M059J (cell line): ENCODE measurements at places on chromosomes 6 and 20.

GRCh38 chr6:127606131-127606562 lies 29.2 kb downstream of the C6orf58 start:
- peak; percentile 65 for DNase-seq

GRCh38 chr6:125312478-125312877 lies 10.7 kb upstream of the HDDC2 start:
- DNase-seq: peak; percentile 24

DNA sequence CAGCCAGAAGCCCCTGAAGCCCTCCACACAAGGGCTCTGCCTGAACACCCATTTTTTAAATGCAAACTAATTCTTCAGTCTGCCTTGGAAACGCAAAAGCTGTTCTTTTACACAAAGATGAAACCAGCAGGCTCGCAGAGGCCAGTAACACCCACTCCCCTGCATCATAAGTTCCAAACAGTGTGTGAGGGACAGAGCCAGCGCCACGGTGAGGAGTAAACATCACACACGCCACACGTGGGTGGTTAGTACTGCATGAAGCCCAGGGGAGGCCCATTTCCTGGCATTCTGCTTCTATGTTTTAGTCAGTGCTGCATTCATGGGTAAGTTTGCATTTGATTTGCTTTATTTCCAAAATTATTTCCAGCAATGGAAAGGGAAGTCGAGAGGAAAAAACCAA lies 217.7 kb upstream of the RIN2 start:
- no peak for DNase-seq

DNA sequence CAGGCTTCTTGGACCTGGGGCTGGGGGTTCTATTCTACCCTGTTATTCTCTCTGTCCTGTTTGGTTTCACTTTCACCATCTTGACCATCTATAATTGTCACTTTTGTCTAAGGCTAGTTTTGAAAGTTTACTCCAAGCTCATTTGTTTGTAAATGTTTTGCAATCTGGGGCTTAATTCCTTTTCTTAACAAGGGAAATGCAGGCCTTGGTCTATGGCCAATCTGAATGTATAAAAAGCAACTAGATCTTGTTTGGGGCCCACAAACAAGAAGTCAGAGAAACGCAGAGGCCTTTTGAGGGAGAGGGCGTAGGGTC lies 86.3 kb upstream of the PREP start:
- DNase-seq: peak; percentile 34

GRCh38 chr20:37522260-37523011 lies 1.4 kb downstream of the NNAT start:
- DNase-seq: no peak

DNA sequence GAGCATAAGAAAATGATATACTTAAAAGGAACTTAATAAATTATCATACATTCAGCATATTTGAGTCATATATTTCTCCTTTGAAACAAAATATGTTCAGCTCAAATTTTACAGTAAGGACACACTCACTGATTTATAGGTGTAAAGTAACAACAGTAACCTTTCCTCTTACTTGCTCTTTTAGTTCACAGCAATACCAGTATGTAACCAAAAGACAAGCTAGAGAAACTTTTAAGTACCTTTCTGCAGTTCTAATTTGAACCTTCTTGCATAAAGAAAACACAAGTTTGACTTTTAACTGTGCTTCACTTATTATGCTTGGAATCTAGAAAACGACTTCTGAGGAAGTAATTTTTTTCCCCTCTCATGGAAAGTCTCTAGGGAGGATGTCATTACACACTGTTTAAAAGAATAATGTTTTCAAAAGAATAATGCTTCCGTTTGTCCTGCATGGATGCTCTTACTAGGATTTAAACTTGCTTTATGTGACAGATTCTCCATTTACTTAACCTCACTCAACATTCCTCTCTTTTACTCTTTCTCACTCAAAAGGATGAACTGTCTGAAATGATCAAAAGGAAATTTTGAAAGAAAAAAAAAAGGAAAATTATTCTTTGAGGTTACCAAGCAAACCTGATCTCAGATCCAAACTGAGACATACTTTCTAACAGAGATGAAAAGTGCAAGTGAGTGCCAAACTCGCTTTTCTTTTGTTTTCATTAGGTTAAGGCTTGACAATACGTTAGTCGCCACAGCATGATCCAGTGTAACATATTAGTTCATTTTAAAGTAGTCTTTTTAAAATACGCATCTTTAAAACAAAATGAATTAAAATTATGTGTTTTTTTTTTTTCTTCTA lies 22.4 kb upstream of the CALHM6 start:
- no peak for DNase-seq

- no peak for DNase-seq
Measured at GRCh38 chr6:64750910-64751309, 956.1 kb downstream of the EYS start.

GRCh38 chr6:80347101-80347500 lies 240.6 kb downstream of the BCKDHB start:
- no peak for DNase-seq

DNA sequence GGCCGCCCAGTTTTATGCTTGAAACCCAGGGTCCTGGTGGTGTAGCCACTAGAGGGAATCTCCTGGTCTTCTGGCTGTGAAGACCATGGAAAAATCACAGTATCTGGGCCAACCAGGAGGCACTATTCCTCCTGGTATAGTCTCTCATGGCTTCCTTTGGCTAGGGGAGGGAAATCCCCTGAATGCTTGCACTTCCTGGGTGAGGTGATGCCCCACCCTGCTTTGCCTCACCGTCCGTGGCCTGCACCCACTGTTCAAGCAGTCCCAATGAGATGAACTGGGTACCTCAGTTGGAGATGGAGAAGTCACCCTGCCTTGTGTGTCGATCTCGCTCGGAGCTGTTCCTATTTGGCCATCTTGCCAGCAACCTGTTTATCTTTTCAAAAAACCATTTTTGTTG lies 10.1 kb upstream of the ZNF337 start:
- no peak for DNase-seq

DNA sequence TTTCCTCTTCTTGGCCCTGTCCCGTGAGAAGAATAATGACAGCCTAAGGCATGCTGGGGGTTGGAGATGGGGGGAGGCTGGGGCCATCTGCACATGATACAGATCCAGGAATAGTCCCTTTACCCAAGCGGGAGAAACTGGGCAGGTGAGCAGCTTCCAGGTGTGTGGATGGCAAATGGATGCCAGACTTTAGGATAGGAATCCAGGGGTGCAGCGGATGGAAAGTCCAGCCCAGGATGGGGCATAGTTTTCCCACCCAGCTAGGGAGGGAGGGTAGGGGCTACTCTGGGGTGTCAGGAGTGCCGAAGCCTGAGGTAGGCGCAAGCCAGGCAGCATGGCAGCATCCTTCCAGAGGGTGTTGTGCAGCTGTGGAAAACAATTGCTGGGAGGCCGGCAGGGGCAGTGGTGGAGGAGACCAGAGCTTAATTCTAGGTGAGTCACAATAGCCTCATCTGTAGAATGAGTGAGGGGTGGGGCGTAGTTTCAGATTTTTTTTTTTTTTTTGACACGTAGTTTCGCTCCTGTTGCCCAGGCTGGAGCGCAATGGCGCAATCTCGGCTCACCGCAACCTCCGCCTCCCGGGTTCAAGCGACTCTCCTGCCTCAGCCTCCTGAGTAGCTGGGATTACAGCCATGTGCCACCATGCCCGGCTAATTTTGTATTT lies 15.4 kb upstream of the FAM110A start:
- DNase-seq: peak; percentile 56

DNA sequence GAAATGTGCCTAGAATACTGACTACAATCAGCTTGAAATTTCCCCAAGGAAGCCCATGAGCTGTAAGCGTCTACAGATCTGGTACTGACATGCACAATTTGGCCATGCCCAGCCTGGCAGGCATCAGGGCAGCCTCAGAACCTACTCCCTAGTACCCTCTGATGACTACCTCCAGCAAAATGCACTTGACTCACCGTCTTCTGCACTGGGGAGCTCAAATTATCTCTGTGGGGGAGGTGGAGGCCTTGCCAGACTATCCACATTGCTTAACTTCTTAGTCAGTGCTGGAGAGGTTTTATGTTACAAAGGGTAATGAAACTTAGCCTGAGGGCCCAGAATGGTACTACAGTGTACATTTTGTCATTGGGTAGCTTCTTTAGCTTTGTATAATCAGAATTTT lies 126.0 kb upstream of the ADGRF1 start:
- DNase-seq: peak; percentile 100

GRCh38 chr20:31593221-31594001 lies 11.7 kb upstream of the ID1 start:
- DNase-seq: peak; percentile 100

GRCh38 chr6:26359765-26360164 lies 5.2 kb upstream of the BTN3A2 start:
- no peak for DNase-seq

DNA sequence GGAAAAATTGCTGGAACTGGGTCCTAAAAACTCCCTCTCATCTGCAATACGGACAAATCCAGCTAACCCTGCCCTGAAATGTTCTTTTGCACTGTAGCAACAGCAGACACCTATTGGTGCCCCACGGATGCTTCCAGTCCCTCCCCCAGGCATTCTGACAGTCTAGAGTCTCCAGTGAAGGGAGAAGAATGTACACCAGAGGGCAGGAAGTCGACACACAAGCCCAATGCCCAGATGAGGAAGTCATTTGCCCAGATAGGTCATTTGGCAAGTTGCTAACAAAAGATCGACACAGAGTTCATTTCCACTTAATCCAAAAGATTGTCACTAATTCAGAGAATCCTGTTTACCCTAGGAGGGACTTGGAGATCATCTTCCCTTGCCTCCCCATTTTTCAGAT lies 293.0 kb upstream of the PRDM1 start:
- DNase-seq: peak; percentile 73

DNA sequence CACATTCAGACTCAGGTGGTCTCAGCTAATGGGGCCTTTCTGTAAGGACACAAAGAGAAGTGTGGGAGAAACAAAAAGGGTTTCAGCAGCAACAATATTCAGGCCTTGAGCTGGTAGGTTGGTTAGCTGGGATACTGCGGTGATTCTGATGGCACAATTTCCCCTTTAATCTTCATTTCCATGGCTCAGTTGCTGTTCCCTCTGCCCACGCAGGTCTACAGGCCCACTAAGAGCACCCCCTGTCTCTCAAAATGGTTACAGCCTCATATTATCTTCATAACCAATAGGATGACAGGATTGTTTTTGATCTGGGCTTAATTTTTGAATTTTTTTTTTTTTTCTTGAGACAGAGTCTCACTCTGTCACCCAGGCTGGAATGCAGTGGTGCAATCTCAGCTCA lies 48.9 kb downstream of the MYB start:
- DNase-seq: no peak

DNA sequence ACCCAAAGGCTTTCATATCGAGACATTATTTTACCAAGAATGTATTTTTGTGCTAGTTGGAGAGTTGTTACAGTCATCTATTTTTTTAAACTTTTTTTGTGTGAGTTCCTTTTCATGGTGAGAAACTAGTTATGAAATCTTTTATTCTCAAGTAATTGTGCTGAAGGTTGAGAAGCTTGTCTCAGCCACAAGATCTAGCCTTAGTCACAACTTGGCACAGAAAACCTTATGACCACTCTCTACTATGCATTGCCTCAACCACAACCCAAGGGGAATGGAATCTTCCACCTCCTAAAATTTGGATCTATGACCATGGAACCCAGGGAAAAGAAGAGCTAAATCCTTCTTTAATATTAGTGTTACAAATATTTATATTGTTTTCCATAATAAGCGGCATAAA lies 58.5 kb downstream of the HS3ST5 start:
- DNase-seq: peak; percentile 30

DNA sequence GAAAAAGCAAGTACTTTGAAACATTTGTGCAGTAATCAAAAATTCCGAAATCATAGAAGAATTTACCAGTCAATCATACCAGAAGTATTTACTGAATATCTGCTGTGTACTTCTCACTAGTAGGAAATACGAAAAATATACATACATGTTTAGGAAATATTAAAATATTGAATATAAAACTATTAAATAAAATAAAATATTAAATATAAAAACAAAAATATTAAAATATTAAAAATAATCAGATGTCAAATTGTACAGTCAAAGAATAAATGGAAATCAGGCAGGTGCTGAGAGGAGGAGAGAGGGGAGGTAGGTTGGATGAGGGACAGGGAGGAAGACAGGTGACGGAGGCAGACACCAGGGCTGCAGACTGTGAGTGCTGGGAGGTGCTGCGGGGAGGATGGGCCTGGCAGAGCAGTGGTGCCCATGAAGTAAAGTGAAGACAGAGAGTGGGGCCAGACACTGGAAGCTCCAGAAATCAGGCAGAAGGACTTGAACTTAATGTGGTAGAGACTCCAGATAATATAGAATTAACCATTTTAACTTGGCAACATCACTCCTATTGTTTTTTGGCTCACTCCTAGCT lies 55.9 kb downstream of the PRKN start:
- no peak for DNase-seq

DNA sequence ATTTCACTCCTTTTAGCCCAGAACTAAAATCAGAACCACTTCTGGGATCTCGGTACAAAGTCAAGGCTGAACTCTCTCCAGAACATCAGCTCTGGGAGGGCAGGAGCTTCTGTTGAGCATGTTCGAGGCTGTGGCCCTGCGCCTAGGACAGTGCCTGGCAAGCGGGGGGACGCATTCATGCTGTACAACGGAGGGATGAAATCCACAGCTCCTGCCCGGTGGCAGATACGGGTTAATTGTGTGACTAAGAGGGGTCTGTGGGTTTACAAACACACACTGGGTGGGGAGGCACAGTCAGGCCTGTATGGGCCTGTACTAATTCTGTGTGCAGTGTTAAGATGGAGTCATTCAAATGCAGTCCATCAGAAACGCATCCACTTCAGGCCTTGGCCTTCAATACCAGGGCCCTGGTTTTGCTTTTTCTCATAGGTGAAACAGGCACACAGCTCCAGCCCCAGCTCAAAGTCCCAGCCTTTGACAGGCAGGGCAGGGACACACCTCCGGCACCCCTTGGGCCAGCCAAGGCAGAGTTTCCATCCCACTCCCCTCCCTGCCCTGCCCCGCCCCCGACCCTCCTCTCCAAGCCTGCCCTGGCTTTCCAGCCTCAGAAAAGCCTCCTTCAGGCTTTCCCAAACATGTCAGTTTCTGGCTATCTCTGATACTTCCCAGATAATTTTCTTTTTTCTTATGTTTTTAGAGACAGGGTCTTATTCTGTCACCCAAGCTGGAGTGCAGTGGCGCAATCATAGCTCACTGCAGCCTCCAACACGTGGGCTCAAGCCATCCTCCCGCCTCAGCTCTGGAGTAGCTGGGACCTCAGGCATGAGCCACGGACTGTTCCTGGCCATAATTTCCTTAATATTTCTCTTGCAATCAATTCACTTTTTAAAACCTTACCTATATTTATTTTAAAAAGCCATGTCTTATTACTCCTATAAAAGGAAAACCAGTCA lies 109.8 kb downstream of the SULF2 start:
- no peak for DNase-seq

- DNase-seq: no peak
Measured at GRCh38 chr6:129699659-129700058, 10.3 kb downstream of the ARHGAP18 start.

DNA sequence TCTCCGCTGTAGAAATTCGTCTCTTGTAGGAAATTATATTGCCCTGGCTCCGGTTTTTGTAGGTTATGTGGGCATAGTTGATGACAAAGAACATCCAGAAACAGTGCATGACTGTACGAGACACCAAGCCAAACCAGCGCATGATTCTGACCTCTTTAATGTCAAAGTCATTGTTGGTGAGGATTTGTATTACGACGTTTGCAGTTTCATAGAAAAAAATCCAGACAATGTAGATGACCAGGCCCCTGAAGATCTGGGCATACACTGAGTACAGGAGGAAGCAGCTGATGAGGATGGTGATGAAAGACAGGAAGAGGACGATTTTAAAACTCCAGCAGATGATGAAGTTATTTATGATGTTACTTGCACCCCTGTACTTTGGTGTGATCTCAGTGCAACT lies 39.1 kb upstream of the TBC1D22B start:
- DNase-seq: no peak

- DNase-seq: no peak
Measured at GRCh38 chr20:63128367-63128766, 87.6 kb downstream of the YTHDF1 start.
